Lower leg skin (tissue), 4 donors: ENCODE measurements at places on chromosomes 6 and 20. TPM values are rescaled to one million over a fixed set of nuclear protein-coding genes. Genes with fewer than 3 reads are reported as not detected.

Gene HCRTR2
- total RNA-seq: 0.30 TPM

Gene BTBD9
- total RNA-seq: 10.6 TPM

Gene GPR6
- not detected for total RNA-seq

Gene RNF217
- 22.7 TPM for total RNA-seq

Gene ARMH2
- not detected for total RNA-seq

Gene CAGE1
- total RNA-seq: not detected

Gene PLN
- total RNA-seq: 2.3 TPM

Gene CEBPB
- total RNA-seq: 200 TPM

Gene TUBB2B
- total RNA-seq: 11.4 TPM

Gene SLC35D3
- total RNA-seq: not detected

Gene FRK
- total RNA-seq: 3.2 TPM

Gene CDSN
- total RNA-seq: 722 TPM

Gene JAG1
- 238 TPM for total RNA-seq

Gene CGA
- total RNA-seq: 5.9 TPM

Gene OR2H2
- total RNA-seq: not detected

Gene PAX1
- total RNA-seq: 0.05 TPM

Gene MLIP
- 13.0 TPM for total RNA-seq

Gene LKAAEAR1
- total RNA-seq: not detected

Gene RBM12
- 22.7 TPM for total RNA-seq

Gene GMPR
- total RNA-seq: 26.7 TPM

Gene EDN3
- 0.96 TPM for total RNA-seq

Gene SLC2A10
- 10.0 TPM for total RNA-seq

Gene PRL
- total RNA-seq: not detected

Gene RPP21
- total RNA-seq: 121 TPM

Gene F13A1
- total RNA-seq: 46.5 TPM

Gene SSTR4
- total RNA-seq: not detected

Gene PLEKHG1
- total RNA-seq: 59.9 TPM

Gene HLA-DQA1
- total RNA-seq: 12.1 TPM

Gene SPAG4
- not detected for total RNA-seq

Gene AVP
- total RNA-seq: not detected

Gene PMEPA1
- total RNA-seq: 22.1 TPM

Gene LY6G6C
- total RNA-seq: 218 TPM

Gene CCN5
- total RNA-seq: 481 TPM

Gene ALDH8A1
- 0.88 TPM for total RNA-seq

Gene NRN1
- 15.5 TPM for total RNA-seq

Gene LPIN3
- 54.5 TPM for total RNA-seq

Gene FAM83B
- 152 TPM for total RNA-seq

Gene NFATC2
- 4.5 TPM for total RNA-seq

Gene SYTL3
- total RNA-seq: 3.7 TPM

Gene DLK2
- 55.0 TPM for total RNA-seq

Gene SLC17A5
- total RNA-seq: 12.1 TPM

Gene VGLL2
- total RNA-seq: not detected

Gene ZFP57
- 4.8 TPM for total RNA-seq

Gene MBOAT1
- 8.2 TPM for total RNA-seq

Gene KAT14
- total RNA-seq: 17.2 TPM

Gene PTK7
- total RNA-seq: 48.2 TPM

Gene ID1
- total RNA-seq: 263 TPM

Gene C4B
- 6.9 TPM for total RNA-seq

Gene SRMS
- 0.37 TPM for total RNA-seq

Gene HMGCLL1
- 0.25 TPM for total RNA-seq

Gene TMEM200A
- 1.6 TPM for total RNA-seq

Gene LGSN
- not detected for total RNA-seq

Gene CTAGE9
- not detected for total RNA-seq

Gene OPRL1
- total RNA-seq: 0.22 TPM

Gene DEFB127
- total RNA-seq: not detected

Gene TGIF2
- total RNA-seq: 6.5 TPM

Gene RGS17
- total RNA-seq: not detected

Gene SLC17A2
- total RNA-seq: not detected

Gene STMND1
- not detected for total RNA-seq
